T-helper 9 cell (primary cell): ENCODE measurements at places on chromosomes 4 and X.

DNA sequence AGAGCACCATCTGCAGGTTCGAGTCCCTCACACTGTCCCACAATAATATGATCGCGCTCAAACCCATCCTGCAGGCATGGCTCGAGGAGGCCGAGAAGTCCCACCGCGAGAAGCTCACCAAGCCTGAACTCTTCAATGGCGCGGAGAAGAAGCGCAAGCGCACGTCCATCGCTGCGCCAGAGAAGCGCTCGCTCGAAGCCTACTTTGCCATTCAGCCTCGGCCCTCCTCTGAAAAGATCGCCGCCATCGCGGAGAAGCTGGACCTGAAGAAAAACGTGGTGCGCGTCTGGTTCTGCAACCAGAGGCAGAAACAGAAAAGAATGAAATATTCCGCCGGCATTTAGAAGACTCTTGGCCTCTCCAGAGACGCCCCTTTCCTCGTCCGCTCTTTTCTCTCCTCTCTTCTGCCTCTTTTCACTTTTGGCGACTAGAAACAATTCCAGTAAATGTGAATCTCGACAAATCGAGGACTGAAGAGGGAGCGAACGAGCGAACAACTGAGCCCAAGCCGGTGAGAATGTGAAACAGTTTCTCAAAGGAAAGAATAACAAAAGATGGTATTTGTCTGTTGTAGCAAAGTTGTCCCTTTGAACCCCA is 1.9 kb downstream of the POU4F2 start:
- DNase-seq = no peak

- DNase-seq = no peak
Measured at GRCh38 chr4:32454482-32454881, 1734.3 kb downstream of the PCDH7 start.

- DNase-seq = no peak
Measured at GRCh38 chrX:134713618-134714107, 55.4 kb upstream of the PLAC1 start.

GRCh38 chr4:1084796-1085403 is 28.5 kb downstream of the RNF212 start:
- no peak for DNase-seq

DNA sequence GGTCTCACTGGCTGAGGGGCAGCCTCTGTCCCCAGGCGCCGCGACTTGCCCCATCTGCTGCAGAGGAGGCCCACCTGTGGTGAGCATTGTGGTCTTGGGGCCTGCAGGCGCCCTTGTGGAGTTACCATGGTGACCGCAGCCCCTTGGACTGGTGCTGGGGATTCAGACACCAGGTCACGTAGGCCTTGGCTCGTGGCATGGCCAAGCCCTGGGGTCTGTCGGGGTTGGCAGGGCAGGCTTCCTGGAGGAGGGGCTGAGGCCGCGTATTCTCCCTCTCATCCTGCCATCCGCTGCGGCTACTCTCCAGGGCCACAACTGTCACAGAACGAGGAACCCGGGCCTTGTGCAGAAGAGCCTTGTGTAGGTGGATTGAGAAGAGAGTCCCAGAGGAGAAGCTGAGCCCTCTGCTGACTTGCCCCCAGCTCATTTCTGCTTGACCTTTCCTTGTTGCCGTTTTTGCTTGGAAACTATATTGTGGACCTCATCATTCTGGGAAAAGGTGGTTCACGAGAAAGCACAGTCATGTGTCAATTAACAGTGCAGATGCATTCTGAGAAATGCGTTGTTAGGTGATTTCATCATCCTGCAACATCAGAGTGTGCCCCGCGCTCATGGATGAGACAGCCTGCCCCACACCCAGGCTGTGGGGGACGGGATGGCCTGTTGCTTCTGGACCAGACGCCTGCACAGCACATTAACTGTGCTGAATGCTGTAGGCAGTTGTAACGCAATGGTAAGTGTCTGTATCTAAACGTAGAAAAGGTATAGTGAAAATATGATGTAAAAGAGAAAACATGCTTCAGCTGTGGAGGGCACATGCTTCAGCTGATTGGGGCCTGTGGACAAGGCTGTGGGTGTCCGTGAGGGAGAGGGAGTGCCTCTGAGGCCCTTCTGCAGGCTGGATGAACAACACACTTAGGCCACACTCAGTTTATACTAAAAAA is 38.5 kb downstream of the TRMT44 start:
- DNase-seq = no peak
